ENCODE measurements at places on chromosomes 12 and 14.

- DNase-seq, result no peak
These were observed 27.2 kb upstream of the PTPRB start for GRCh38 chr12:70664465-70664881.

DNA sequence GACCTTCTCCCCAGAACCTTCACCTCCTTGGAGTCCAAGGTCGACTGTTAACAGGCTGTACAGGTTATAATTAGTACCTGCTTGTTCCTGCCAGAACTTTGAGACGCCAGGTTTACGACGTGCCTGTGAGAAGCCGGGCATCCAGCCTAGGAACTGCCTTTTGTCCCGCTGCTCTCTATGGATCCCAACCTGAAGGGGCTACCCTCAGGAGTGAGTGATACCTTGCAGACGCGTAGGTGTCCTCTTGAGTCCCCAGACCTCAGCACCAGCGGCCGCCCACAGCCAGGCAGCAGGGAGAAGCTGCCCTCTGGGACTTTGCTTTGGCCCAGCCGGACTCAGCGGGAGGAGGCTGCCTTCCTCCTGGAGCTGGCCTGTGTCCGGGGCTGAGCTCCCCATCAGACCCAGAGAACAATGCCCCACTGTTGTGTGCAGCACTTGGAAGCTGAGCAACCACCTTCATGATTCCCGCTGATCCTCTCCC is 16.2 kb downstream of the SYNE3 start:
- DNase-seq, result no peak

DNA sequence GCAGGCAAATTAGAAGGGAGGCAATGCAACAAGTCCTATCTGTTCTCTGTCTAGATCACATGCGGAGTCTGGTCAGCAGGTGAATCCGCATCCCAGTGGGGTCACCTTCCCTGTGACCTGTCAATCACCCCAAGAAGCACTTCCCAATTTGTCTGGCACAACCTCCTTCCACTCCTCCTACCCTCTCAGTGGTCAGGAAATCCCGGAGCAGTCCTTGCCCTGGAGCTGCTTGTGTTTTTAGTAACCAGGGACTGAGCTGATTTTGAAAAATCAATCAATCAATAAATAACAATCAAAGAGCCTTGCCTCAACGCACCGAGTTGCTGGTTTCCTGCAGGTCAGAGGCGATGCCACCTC is 572 bp upstream of the ACSS3 start:
- no peak for DNase-seq

GRCh38 chr12:45674181-45674977 is 55.1 kb upstream of the ARID2 start:
- no peak for DNase-seq

GRCh38 chr14:36591482-36591881 is 9.1 kb upstream of the NKX2-8 start:
- no peak for DNase-seq

- no peak for DNase-seq
These were observed 49.5 kb downstream of the SOCS2 start for GRCh38 chr12:93621986-93622385.

- DNase-seq, result no peak
These were observed 2.5 kb downstream of the PPP1R12A start for GRCh38 chr12:79932357-79932756.

DNA sequence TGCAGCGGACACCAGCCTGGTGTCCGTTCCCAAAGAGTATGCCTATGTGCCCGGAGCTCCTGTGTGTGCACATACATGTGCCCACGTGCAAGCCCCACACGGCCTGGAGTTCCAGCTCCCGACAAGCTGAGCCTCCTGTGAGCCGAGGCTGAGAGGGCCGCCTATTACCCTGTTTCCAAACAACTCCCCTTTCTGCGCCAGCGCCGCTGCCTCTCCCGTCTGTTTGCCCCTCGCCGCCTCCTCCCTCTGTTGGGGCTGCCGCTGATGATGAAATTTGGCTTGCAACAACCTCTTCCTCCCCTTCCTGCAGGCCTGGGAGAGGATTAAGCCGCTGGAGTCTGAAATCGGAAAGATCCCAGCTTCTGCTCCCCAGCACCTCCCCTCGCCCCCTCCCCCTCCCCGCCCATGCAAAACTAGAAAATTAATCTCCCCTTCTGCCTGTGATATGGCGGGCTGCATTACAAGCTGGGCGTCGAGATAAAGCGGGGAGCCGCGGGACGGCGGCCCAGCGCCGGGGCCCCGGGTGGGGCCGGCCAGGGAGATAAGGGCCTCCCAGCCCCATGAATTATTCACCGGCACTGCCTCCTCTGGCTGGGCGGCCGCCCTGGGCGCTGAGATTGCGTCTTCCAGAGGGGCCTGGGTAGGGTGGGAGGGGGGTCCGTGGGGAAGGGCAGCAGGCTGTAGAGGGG is 6.8 kb upstream of the ASIC1 start:
- DNase-seq, result no peak

GRCh38 chr14:74281069-74281468 is 21.7 kb downstream of the ABCD4 start:
- DNase-seq, result no peak

Data from activated CD8-positive, alpha-beta memory T cell treated with anti-CD3 and anti-CD28 coated beads for 4 hours (primary cell).